ENCODE measurements at places on chromosomes 12 and 14. TPM values are rescaled to one million over a fixed set of nuclear protein-coding genes. Genes with fewer than 3 reads are reported as not detected.

DNA sequence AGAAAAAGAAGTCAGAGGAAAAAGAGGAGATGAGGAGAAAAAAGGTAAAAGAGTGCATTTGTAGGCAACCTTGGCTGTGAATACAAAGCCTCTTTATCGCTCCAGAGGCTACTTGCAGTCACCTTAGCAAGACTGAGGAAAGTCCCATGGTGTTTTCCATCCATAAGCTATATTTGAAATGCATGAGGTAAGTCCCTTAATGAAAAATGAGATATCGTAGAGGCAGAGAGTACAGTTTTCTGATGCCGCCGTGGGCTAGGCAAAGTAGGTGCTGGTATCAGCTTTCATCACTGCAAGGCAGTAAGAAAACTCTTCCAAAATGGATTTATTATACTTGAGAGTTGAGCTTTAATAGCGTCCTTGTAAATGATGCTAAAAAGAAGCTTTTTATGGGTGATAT lies 186.8 kb downstream of the ASCL1 start:
- DNase-seq, result no peak

GRCh38 chr12:43480591-43480990 lies 71.4 kb downstream of the ADAMTS20 start:
- no peak for DNase-seq

GRCh38 chr12:87304406-87304805 lies 724.8 kb downstream of the C12orf50 start:
- DNase-seq, result no peak

DNA sequence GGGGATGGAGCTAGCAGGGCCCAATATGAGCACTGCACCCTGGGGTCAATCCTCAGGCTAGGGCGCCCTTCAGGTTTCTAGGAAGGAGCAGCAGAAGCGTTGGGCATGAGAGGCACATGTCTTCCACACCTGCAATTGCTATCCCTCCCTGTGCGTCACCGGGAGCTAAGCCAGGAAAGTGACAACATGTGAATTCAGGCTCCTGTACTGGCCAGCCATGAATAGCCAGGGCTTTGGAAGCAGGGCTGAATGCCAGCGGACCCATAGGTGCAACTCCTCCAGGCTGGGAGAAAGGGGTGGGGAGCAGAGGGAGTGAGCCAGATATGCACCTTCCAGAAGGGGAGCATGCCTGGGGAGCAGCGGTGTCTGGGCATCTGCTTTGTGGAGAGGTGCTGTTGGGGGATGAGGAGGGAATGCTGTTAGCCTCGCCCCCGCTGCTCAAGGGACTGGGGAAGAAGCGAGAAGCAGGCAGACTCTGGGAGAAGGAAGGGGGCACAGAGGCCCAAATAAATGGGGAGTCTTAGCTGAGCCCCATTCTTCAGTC lies 6.1 kb downstream of the HOXC5 start:
- no peak for DNase-seq

DNA sequence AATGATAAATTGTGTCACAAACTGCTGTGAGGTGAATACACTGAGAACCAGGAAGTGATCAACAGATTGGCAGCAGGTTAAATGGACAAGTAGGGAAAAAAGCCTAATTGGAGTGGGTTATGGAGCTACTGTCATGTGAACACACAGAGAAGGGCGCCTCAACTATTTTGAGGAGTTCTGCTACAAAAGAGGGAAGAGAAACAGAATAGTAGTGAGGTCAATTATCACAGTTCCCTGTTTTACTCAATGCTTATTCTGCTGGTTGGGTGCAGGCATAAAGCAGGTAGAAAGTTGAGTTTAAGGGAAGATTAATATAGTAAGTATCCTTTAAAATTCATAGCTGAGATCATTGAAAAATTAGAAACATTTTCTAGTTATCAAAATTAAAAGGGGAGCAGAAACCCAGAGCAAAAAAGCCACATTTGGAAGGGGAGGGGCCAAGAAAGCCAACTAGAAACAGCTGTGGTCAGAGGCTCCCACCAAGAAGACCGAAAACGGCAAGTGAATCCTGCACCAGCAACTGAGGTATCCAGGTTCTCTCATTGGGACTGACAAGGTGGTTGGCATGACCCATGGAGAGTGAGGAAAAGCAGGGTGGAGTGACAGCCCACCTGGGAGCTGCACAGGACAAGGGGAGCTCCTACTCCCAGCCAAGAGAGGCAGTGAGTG lies 105.7 kb downstream of the ZC3H14 start:
- no peak for DNase-seq

- no peak for DNase-seq
Observed at GRCh38 chr14:76993752-76994151, 34.8 kb downstream of the IRF2BPL start.

GRCh38 chr14:76756371-76756750 lies 4.9 kb upstream of the VASH1 start:
- DNase-seq, result no peak

DNA sequence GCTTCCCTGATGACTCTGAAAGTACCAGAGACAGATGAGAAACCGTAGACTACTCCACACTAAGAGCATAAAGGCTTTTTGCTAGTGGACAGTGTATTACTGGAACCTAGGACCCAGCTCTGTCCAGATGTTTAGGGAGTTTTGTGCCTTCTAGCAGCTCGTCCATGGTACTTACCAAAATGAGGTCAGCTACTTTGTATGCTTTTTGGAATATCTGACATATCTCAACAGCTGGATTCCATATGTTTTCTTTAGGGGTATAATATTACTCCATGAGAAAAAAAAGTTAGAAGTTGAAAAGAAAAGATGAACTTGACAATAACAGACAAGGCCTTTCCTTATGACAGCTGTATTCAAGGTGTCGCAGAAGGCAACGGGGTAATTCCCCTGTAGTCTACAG lies 32.1 kb upstream of the FRMD6 start:
- DNase-seq, result no peak

DNA sequence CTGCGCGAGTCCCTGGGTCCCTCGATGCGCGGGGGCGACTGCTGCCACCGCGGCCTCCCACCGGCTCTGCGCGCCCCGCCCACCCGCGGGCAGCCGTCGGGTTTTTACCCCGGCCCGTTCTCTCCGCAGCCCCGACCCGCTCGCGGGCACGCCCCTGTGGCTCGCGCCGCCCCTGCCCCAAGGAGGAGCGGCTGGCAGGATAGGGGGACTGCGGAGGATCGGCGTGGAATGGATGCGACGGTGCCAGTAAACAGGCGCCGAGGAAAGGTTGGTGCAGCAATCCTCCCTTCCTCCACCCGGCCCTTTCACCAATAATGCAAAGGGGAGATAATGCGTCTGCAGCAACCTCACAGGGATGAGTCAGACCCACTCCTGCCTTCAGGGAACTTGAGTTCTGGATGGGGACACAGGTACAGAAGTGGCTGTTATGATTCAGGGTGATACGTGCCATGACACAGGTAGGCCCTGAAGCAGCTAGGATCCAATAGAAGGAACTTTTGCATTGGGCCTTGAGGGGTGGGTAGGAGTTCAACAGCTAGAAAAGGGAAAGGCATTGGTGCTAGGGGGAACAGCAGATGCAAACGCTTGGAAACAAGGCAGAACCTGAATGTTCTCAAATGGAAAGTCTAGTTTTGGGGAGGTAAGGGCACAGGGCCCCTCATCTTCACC lies 554 bp upstream of the DEGS2 start:
- DNase-seq, result no peak

- no peak for DNase-seq
Observed at GRCh38 chr12:39993268-39993667, 112.6 kb downstream of the SLC2A13 start.

Gene BATF
- 81.3 TPM for total RNA-seq

Gene TOMM20L
- total RNA-seq, result not detected

Gene ACSM4
- not detected for total RNA-seq

Gene EEA1
- 14.7 TPM for total RNA-seq

Gene CLEC12A
- total RNA-seq, result 0.40 TPM
